ENCODE measurements at places on chromosomes 3 and 15. TPM values are rescaled to one million over a fixed set of nuclear protein-coding genes. Genes with fewer than 3 reads are reported as not detected.
A peak's percentile ranks its signal among the peaks of the same experiment; 100 is the strongest.

The OCA2 gene
- 3.7 TPM for total RNA-seq

The CAND2 gene
- 8.4 TPM for total RNA-seq

The RBP2 gene
- not detected for total RNA-seq

The PRSS50 gene
- total RNA-seq = 0.14 TPM

The ABHD14A gene
- 58.5 TPM for total RNA-seq

DNA sequence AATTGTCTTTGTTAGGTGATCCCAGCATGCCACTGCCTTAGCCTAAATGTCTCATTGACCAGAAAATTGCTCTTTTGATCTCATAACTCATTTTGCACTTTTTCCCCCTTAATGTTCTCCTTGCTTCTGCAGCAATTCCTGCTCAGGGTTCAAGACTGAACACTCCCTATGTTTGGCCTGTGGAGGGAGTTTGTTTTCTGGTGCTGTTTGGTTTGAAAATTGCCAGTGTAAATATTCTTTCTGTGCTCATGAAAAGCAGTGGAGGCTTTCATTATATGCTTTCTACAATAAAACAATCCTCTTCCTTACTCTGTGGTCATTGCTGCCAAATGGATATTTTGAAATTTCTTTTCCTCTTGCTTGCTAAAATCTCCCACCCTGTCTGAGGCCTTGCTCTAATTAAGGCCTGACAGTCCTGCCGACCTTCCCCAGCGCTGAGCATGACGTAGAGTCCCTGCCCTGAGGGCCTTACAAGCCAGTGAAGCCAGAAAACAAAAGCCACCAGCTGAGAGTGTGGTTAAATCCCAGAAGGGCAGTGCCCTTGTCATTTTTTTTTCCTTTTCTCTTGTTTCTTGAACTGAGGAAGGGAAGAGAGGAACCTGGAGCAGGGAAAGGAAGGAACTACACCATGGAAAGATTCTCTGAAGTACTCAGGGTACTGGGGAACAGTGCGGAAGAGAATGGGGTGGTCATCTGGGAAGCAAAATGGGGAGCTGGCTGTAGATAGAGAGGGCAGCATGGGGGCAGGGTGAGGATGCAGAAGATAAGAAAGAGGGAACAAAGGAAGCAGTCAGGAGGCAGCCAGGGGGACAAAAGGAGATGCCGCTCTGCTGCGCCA lies 24.8 kb downstream of the ZBTB38 start:
- peak overlapping the region; percentile 65 for H3K27ac ChIP-seq
- DNase-seq = no peak
- no peak overlapping the region for H3K4me3 ChIP-seq
- H3K36me3 ChIP-seq = no peaks in the 10 kb centered on the region
- peaks cover 12% of the 10 kb centered on the region for H3K4me1 ChIP-seq

- H3K36me3 ChIP-seq = no peaks in the 10 kb centered on the region
- no peak overlapping the region for H3K27ac ChIP-seq
- H3K4me1 ChIP-seq = no peaks in the 10 kb centered on the region
- no peak overlapping the region for H3K4me3 ChIP-seq
Measured at GRCh38 chr15:59210186-59210585, 3.5 kb downstream of the LDHAL6B start.

DNA sequence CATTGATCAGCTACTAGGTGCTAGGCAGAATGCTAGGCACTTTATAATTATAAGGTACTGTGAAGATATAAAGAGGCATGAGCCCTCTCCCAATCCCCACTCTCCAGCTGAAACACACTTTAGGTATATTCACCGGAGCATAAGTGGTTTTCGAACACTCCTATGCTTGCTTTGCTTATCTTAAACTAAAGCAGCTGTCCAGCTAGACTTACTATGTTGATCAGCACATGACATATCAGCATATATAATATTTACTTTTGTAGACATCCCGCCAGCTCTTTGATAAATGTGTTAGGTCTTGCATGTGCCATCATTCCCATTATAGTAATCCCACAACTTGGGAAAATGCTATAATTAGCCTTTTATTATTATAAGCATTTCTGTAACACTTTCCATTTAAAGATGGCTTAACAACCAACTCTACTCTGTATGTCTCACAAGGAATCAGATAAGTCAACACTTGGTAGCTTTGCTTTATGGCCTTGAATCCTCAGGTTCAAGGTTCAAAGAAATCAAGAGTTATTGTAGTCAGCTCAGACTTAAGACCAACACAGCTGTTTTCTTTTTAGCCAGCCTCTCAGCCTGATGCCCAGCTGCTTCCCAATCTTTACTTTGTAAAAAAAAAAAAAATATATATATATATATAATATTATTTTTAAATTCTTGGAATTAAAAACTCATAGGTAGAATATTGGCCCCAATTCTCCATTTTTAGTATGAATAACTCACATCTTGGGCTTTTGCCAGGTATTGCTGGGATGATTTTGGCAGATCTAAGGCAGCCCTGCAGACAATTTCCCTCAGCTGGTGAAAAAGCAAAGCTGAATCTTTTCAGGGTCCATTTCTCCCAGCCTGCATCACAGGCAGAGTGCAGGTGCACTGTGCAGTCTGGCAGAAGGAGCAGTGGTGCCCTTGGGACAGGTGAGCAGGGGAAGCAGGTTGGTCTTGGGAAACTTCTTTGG lies 104.2 kb downstream of the THRB start:
- H3K27ac ChIP-seq = no peak overlapping the region
- H3K4me3 ChIP-seq = no peak overlapping the region
- H3K27me3 ChIP-seq = no peaks in the 10 kb centered on the region
- H3K36me3 ChIP-seq = no peaks in the 10 kb centered on the region

DNA sequence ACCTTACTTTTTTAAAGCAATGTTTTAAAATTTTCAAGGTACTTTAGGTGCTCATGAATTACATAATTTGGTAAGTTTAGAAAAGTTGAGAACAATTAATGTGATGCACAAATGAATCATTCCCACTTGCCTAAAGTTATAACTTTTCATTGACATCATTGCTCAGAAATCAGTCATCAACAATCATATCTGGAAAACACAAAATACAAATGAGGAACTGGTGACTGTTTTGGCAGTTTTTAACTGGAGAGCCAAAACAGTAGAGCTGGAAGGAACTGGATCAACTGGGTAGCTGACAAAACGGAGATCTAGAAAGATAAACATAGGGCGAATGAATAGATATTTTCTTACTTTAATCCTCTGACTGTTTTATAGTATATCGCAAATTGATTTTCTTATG lies 767.1 kb downstream of the IGSF11 start:
- H3K4me1 ChIP-seq = no peaks in the 10 kb centered on the region
- H3K36me3 ChIP-seq = no peaks in the 10 kb centered on the region
- no peak for DNase-seq
- no peaks in the 10 kb centered on the region for H3K27me3 ChIP-seq
- no peak overlapping the region for H3K4me3 ChIP-seq

- no peak overlapping the region for H3K27ac ChIP-seq
- no peaks in the 10 kb centered on the region for H3K36me3 ChIP-seq
- no peak for DNase-seq
- no peak overlapping the region for H3K4me3 ChIP-seq
- H3K4me1 ChIP-seq = no peaks in the 10 kb centered on the region
- H3K27me3 ChIP-seq = no peaks in the 10 kb centered on the region
Measured at GRCh38 chr15:72953306-72953705, 99.0 kb upstream of the NEO1 start.

GRCh38 chr3:32432045-32432710 lies 40.5 kb downstream of the CMTM7 start:
- peaks cover 6% of the 10 kb centered on the region for H3K4me1 ChIP-seq
- no peak overlapping the region for H3K27ac ChIP-seq
- H3K36me3 ChIP-seq = no peaks in the 10 kb centered on the region
- DNase-seq = no peak
- no peak overlapping the region for H3K4me3 ChIP-seq

GRCh38 chr15:77816983-77817382 lies 184.3 kb upstream of the LINGO1 start:
- H3K4me1 ChIP-seq = no peaks in the 10 kb centered on the region
- no peak for DNase-seq
- H3K36me3 ChIP-seq = no peaks in the 10 kb centered on the region
- H3K27ac ChIP-seq = no peak overlapping the region
- H3K4me3 ChIP-seq = no peak overlapping the region

DNA sequence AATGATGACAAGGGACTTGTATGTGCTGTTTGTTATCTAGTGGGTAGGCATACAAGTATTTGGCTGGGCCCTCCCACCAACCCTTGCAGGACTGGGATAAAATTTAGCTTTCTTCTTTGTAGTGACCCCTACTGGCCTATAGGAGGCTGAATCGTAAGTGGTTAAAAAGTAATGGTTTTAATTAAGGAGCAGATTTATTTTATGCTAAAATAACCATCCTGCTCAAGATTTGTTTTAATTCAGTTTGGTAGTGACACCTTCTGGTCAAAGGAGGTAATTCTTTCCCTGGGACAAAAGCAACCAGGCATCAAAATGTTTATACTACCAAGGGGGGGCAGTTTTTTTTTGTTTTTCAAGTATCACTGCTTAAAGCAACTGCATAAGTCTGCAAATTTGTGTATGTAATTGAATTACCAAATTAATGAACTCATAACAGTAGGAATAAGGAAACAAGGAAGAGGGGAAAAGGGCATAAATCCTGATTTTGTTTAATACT lies 70.7 kb downstream of the TOP2B start:
- H3K4me1 ChIP-seq = peaks cover 7% of the 10 kb centered on the region
- H3K27ac ChIP-seq = no peak overlapping the region
- no peak overlapping the region for H3K4me3 ChIP-seq
- DNase-seq = no peak

DNA sequence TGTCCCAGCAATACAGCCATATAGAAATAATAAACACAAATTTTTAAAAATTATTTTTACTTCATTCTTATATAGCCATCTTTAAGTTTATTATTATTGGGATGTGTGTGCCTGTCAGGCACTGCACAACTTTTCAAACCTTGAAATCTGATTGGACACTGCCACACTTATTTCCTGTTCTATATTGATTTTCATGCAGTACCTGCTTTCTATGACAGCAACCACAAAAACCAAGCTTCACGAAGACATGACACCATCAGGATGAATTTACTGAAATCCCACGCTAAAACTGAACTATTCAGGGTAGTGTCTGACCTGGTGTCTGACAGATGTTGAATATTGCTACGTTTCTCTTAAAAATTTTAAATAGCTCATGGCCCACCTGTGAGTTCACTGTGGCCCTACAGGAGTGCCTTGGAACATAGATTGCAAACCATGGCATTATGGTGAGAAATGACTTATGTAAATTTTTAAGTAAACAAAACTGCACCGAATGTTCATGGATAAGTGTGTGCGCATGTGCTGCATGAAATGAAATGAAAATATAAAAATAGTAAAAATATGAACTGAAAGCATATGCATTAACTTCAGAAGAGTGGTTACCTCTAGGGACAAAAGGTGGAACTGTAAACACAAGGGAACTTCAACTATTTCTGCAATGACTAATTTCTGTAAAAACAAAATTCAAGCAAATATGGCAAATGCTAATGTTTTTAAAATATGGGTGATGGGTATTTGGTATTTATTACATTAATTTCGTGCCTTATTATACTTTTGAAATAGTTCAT lies 152.3 kb downstream of the ZBTB20 start:
- no peak overlapping the region for H3K4me3 ChIP-seq
- H3K4me1 ChIP-seq = no peaks in the 10 kb centered on the region
- no peaks in the 10 kb centered on the region for H3K27me3 ChIP-seq
- no peak for DNase-seq
- H3K36me3 ChIP-seq = no peaks in the 10 kb centered on the region

DNA sequence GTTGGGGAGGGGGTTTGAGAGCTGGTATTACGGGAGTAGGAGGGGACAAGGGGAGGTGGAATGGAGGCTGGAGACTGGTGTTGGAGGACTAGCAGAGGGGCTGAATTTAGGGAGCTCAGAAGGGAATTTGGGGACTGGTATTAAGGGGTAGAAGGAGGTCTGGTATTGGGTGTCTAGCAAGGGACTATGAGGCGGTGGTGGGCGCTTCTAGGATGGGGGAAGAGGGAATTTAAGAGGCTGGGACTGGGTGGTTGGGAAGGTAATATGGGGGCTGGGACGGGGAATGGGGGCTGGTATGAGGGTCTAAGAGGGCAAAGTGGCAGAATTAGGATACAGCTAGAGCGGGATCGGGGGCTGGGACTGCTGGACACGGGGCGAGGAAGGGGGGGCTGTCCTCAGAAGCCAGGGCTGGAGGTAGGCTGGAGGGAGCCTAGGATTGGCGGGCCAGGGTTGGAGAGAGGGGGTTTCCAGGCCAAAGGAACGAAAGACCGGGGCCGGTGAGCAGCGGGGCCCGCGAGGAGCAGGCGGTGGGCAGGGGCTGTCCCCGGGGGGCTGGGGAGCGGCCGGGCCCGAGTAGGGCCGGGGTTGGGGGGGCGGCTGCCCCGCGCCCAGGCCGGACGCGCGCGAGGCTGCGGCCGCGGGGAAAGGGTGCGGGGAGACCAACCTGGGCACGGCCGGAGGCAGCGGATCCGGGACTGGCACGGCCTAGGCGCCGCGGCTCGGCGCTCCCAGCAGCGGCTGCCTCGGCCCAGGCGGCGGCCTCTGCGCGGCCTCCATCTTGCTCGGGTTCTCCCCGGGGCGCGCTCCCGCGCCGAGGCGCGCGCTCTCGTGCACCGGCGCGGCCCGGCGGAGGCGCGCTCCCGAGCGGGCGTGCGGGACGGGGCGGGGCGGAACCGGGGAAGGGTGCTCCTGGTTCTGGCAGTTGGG lies at the start of gene LHFPL4:
Gene LHFPL4 (minus strand): TSS at position 802 of the 927 bp plus-strand sequence. CDS start 1,143 bp downstream, outside the sequence.
- no peaks in the 10 kb centered on the region for H3K36me3 ChIP-seq
- H3K4me1 ChIP-seq = no peaks in the 10 kb centered on the region
- no peak for DNase-seq

- no peaks in the 10 kb centered on the region for H3K27me3 ChIP-seq
- no peaks in the 10 kb centered on the region for H3K4me1 ChIP-seq
- H3K27ac ChIP-seq = no peak overlapping the region
Measured at GRCh38 chr3:95312650-95313049, 1249.8 kb downstream of the NSUN3 start.

DNA sequence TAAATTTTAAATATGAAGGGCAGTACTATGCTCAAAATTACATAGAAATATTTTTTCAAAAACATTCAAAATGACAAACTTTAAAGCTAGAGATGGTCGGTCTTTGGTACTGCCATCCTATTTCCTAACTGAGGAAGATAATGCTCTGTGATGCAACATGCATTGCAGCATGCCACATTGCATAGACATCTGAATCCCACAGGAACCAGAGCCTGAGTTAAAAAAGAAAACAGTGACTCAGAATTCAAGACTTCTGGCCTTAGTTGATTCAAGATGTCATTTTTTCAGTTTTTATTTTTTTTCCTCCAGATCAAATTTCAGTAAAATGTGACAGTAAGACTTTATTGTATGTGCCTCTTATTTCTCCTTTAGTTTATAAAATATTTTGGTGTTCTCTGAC lies 33.1 kb downstream of the TP63 start:
- no peak overlapping the region for H3K27ac ChIP-seq
- H3K36me3 ChIP-seq = no peaks in the 10 kb centered on the region
- no peaks in the 10 kb centered on the region for H3K27me3 ChIP-seq
- H3K4me1 ChIP-seq = no peaks in the 10 kb centered on the region
- no peak for DNase-seq
- H3K4me3 ChIP-seq = no peak overlapping the region

DNA sequence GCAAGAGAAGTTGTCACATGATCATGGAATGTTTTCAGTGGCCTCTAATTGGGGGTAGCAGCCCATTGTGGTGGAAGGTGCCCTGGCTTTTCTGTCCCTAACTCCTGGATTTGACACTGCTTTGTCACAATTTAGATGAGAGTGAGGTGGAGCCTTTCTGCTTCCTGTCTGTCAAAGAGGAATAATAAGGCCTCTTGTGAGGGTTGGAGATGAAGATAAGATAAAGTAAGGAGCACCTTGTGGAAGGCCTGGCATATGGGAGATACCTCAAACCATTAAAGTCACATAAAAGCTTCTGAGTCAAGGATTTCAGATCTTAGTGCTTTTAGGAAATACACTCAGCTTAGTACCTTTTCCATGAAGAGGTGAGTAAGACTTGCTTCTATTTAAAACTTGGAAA lies 172.6 kb upstream of the FAM3D start:
- DNase-seq = no peak
- no peaks in the 10 kb centered on the region for H3K36me3 ChIP-seq
- H3K4me3 ChIP-seq = no peak overlapping the region
- no peaks in the 10 kb centered on the region for H3K27me3 ChIP-seq
- no peak overlapping the region for H3K27ac ChIP-seq
